Fibroblast of villous mesenchyme (primary cell): ENCODE measurements at places on chromosomes 5 and 9. TPM values are rescaled to one million over a fixed set of nuclear protein-coding genes. Genes with fewer than 3 reads are reported as not detected.

DNA sequence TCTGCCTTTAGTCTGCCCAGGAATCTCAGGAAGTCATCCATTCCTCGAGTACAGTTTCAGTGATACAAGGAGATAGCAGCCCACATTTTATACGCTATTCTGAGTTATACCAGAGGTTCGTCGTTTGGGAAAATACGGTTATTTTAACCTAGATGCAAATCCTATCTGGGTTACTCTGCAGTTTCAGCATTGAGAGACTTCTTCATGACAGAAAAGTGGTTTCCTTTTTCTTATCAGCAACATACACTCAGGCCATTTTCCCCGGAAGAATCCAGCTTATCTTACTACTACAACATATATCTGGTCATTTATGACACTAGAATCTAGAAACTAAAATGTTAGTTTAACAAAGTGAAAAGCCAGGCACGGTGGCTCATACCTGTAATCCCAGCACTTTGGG lies 83.4 kb upstream of the IQGAP2 start:
- DNase-seq, result no peak

- no peak for DNase-seq
Measured at GRCh38 chr9:136862849-136863622, 3.1 kb downstream of the EDF1 start.

SLC9A3 gene
- total RNA-seq, result 0.86 and 0.97 TPM in 2 replicates

GRCh38 chr5:124889486-124889825 lies 143.0 kb upstream of the ZNF608 start:
- DNase-seq, result no peak

DNA sequence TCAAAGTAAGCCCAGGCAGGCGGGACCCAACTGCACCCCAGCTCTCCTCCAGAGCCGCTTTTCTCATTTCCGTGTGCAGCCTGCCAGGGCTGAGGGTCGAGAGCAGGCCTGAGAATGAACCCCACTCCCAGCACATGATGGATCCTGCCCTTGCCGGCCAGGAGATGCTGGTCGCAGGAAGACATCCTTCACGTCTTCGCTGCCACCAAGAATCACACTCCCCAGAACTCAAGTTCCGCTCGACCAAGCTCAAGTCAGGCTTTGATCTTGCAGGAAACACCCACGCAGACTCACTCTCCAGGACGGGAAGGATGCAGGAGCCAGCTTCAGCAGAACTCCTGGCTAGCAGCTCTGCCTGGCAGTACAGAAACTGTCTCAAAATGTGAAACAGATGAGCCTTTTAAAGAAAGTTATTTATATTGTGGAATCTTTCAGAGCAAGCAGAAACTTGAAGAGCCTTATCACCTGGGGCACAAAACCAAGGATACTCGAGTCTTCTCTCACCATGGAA lies 102.4 kb downstream of the ROR2 start:
- DNase-seq, result peak; percentile 45

ABO gene
- total RNA-seq, result not detected in 2 replicates

STKLD1 gene
- total RNA-seq, result 0.32 and 2.6 TPM in 2 replicates

DNA sequence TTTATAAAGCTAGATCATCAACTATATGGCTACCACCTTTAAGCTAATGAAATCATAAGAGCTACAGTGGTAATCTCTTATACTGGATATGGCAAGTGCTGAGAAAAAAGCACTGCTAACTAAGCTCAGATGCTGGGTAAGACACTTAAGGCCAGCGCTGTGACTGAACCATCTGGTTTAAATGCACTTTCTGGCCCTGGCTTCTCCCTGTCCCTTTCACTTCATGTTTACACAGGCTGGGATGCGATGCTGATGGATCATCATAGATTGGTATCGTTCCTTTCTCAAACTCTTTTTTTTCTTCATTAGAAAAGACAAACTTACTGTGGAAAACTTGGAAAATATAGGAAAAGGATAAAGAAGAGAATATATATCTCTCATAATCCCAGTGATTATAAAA lies 52.3 kb downstream of the KIF24 start:
- DNase-seq, result no peak

GRCh38 chr9:131755541-131756198 lies 15.8 kb upstream of the RAPGEF1 start:
- peak; percentile 76 for DNase-seq
